ENCODE measurements at places on chromosomes 1 and 21.

GRCh38 chr21:29175408-29176134 lies 45.1 kb downstream of the MAP3K7CL start:
- no peak for DNase-seq

- DNase-seq, result no peak
Observed at GRCh38 chr1:11688506-11688905, 3.0 kb upstream of the DRAXIN start.

DNA sequence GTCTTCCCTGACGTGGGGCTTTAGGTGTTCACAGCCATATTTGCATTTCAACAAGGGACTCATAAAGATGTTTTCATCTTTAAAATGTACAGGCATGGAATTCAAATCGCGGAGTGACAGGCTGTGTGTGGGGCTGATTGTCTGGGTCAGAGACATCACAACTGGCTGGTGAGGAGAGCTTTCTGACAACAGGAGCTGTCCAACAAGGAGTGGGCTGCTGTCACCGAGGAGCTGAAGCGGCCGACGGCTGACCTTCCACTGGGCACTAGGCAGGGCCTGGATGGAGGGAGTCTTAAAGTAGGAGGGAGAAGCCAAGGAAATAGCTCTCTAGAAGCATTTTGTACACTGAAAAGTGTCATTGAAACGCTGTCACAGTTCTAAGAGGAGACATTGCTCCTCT lies 30.5 kb upstream of the SCMH1 start:
- DNase-seq, result no peak

GRCh38 chr1:37035796-37036666 lies 1.7 kb upstream of the GRIK3 start:
- DNase-seq, result no peak

- no peak for DNase-seq
Observed at GRCh38 chr1:204563307-204563706, 47.1 kb downstream of the MDM4 start.

GRCh38 chr1:178739285-178740045 lies 14.4 kb downstream of the RALGPS2 start:
- DNase-seq, result peak; percentile 26

GRCh38 chr1:74785944-74786343 lies 53.0 kb downstream of the TYW3 start:
- no peak for DNase-seq

DNA sequence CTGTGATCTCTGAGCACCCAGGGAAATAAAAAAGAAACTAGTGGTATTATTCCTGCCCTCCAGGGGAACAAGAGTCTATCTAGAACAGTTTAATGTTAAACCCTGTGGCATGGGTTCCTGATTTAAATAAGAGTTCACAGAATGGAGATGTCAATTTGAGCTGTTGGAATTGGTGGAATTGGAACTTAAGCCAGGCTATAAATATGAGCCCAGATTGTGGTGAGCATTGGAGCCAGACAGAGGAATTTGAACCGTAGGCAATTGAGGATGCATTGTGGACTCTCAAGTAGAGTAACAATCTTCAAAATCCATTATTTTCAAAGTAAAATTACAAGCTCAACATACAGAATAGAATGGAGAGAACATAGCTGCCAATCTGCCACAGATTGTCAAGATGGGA lies 98.2 kb downstream of the NEK7 start:
- DNase-seq, result no peak

DNA sequence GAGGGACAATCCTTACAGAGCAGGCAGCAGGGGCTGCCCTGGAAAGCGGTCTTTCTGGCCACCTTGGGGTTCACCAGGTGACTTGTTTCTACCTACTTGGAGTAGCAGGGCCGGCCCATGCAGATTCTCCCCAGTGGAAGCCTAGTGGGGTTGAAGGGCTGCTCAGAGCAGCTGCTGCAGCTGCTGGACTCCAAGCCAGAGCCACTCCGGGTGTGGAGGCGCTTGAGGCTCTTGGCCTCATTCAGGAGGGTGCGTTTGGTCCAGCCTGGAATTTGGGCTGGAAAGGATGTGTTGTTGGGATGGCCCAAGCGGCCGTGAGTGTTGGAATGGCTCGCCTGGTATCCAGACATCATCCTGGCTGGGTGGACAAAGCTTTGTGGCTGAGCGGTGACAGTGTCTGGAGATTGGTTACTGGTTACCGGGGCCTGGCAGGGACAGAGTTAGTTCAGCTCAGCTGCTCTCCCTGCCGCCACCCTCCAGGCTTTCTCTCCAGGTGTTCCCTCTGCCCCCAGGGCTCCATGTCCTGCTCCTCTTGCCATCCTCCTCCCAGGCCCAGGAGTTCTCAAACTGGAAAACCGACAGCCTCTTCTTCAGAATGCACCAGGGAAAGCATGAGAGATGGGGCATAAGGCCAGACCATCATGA lies 14.2 kb upstream of the HSPG2 start:
- DNase-seq, result no peak

- no peak for DNase-seq
Observed at GRCh38 chr1:54381524-54381923, 24.7 kb downstream of the SSBP3 start.

DNA sequence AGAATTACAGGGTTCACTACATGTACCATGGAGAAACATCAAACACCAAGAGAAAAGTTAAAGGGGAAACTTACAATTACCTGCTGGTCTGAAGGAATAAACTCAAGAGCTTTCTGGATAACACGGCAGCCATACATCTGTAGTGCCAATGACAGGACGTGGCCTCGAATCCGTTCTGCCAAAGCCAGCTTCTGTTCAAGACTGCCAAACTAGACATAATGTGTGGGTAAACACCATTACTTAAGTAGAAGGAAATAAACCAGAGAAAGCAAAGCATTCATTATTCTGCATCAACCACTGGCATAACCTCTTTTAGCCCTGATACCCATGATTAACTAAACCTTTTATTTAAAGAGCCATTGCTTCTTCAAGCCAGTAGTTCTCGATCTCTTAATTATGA lies 41.5 kb upstream of the SDC3 start:
- DNase-seq, result no peak

- no peak for DNase-seq
Observed at GRCh38 chr1:2431518-2431917, 19.2 kb upstream of the PEX10 start.
